ENCODE measurements at places on chromosomes 4 and X.

DNA sequence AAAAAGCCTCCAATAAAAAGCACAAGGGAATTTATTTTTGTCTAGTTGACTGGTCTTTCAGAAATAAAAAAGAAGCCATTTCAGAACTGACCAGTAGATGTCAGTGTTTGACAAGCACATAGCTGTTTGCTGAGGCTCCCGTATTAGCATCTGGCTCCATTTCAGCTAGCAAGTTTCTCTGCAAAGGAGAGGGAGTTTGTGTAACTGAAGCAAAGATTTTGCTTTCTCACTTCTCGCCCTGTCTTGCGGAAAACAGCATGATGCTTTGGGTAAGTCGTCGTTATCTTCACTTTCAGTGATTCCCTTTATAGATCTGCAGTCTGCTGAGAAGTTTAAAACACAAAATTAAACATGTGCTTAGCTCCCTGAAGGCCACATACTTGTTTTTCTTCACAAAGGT, 85.5 kb downstream of the CT47B1 start:
- DNase-seq, result peak; percentile 30

DNA sequence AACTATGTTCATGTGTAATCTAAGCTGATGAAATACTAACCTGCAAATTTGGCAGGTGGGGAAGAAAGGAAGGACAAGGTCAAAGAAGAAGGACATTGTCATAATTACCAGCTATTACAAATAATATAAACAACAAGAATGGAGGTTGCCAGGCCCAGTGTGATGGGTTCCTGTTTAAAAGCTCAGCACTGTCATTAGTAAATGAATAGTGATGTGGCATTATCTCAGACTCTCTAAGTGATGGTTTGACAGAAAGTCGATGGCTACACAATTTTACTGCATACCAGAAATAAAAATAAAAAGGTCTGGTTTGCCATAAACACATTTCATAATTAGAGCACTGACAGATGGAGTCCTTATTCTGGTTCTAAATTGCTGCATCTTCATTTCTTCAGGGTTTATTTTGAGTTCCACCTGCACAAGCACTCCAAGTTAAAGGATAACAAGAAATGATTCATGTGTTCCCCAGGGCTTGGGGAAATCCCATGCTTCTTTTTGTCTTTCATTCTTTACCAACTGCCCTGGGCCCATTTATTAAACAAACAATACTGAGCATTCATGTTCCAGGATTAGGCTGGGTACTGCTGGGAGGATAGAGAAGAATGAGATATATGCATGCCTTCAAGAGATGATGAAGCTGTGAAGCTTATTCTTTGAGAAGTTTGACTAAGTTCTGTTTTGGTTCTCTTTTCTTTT, 367.8 kb upstream of the RASGEF1B start:
- no peak for DNase-seq

- no peak for DNase-seq
Measured at GRCh38 chr4:3338976-3339531, 46.2 kb downstream of the RGS12 start.

GRCh38 chr4:79584352-79584751, 176.3 kb upstream of the GK2 start:
- no peak for DNase-seq

- no peak for DNase-seq
Measured at GRCh38 chr4:109410776-109411175, 22.8 kb upstream of the SEC24B start.

Data from GM12864 (cell line).